ENCODE measurements at places on chromosomes 6 and 20. TPM values are rescaled to one million over a fixed set of nuclear protein-coding genes. Genes with fewer than 3 reads are reported as not detected.

DNA sequence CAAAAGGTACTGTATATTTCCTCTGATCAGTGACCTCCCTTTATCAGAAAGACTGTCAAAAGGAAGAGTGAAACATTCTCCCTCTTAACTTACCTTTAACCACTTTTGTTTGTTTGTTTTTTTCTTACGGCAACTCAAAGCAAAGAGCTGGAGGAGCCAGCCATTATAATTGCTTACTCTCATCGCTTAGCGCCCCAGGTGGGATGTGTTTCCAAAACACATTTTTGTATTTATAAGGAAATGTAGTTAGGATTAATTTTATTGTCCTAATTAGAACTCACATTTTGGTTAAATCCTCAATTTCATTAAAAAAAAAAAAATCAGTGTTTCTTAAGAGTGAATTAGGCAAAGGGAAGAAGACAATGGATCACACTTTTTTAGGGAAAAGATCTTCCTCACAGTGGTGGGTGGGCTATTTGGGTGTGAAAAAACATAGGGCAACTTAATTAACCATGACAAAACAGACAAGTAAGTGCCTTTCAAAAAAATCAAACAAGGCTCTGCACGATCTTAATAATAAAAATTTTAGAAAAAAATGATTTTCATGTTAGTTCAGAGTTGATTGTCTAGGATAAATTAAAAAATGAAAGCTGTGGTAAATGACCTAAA, 1.2 kb upstream of the PHACTR2 start:
- DNase-seq: no peak

NPBWR2 gene
- total RNA-seq: not detected

DNA sequence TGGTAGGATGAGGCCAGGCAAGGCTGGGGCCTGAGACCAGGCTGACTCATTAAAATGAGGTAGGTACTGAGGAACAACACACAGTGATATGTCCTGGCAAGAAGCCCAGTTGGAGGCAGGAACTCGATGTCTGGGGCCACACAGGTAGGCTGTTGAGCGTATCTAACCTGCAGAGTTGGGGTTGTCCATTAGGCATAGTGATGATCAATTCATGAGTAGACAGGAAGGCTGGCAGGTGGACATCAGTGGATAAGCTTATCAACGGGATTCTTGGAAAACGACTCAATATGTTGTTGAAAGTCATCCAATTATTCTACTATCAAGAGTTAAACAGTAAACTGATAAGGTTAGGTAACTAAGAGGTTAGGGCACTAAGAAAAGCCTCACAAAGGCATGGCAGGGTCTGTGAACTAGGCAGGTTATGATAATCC, 193.2 kb upstream of the COL21A1 start:
- no peak for DNase-seq

GRCh38 chr20:59015812-59016711, 3.2 kb upstream of the TUBB1 start:
- no peak for DNase-seq

- peak; percentile 4 for DNase-seq
These were observed 662 bp downstream of the ZNF343 start for GRCh38 chr20:2507875-2508630.

DNA sequence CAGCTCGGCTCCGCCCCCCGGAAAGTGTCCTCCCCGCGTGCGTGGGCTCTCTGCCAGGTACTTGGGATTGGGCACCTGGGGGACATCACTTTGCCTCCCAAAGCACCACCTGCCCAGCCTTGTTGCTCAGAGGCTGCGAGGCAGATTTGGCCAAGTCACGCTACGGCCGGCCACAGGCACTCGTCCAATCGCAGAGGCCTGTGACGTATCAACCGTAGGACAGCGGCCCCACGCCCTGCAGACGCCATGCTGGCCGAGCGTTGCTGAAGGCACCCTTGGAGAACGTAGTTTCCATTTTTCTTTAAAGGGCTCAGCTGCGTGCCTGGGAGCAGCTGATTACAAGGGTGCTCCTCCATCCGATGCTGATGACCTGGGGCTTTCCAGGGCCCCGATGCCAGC, 3.1 kb downstream of the NTSR1 start:
- DNase-seq: no peak

- no peak for DNase-seq
These were observed 48.2 kb upstream of the LRRC1 start for GRCh38 chr6:53746442-53747103.

SAMD10 gene
- 13.3 TPM for total RNA-seq

GRCh38 chr20:15976047-15976736, 597.1 kb downstream of the KIF16B start:
- no peak for DNase-seq

Data from OCI-LY7 (cell line).